ENCODE measurements at places on chromosomes 11 and 22.

- DNase-seq = no peak
Measured at GRCh38 chr11:101775033-101775432, 139.8 kb upstream of the CEP126 start.

GRCh38 chr11:47659276-47659675 is 16.9 kb upstream of the MTCH2 start:
- no peak for DNase-seq

GRCh38 chr22:29870574-29870973 is 12.4 kb upstream of the MTMR3 start:
- DNase-seq = no peak

DNA sequence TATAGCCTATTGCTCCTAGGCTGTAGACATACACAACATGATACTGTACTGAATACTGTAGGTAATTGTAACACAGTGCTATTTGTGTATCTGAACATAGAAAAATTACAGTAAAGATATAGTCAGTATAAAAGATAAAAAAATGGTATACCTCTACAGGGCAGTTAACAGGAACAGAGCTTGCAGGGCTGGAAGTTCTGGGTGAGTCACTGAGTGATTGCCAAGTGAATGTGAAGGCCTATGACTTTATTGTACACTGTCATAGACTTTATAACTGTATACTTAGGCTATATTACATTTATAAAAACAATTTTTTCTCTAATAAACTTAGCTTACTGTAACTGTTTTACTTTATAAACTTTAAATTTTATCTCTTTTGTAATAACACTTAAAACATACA is 332.4 kb upstream of the ARHGAP42 start:
- DNase-seq = no peak

DNA sequence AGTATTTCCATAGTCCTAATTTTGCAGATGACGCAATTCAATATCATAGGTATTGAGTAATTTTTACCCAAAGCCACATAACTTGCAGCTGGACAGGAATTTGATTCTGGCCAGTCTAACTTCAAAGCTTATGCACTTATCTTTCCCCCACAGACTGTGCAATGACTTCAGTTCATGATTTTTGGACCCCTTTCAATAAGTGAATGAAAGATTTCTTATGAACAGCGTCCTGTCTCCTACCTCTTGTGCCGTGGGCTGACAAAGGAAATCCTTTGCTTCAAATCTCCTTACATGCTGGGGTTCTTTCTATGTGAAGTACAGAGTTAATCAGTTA is 217.7 kb upstream of the KIRREL3 start:
- no peak for DNase-seq

DNA sequence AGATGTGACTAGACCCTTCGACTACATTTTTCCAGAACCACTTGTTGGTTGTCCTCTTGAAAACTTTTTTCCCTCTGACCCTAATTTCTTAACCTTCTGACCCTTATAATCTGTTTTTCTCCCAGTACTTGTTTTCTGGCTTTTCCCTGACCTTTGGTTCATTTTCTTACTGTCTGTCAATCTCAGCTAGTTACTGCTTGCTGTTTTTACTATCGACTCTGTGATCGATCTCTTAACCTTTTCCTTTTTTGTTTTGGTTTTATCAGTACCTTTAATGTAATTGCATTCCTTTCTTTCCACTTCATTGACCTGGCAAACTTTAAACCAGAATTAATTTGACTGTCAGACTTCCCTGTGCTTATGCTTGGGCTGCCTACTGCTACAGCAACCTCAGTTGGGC is 92.8 kb downstream of the DDX10 start:
- no peak for DNase-seq

DNA sequence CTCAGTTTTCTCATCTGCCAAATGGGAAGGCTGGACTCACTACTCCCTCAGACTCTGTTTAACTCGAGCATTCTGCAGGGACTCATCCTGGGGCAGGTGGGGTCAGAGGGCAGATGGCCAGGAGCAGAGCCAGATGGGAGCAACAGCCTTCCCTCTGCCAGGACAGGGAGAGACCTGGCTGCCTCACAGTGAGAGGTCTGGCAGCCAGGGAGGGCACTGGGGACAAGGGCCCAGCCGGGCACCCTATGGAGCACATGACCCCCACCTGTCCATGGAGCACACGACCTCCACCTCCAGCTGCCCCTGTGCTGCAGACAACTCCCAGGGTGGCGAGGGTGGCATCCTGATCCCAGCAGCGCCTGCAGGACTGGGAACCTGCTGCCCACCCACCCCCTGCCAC is 67.4 kb downstream of the IGLL1 start:
- DNase-seq = no peak

- DNase-seq = no peak
Measured at GRCh38 chr11:59188954-59189353, 17.0 kb downstream of the DTX4 start.

DNA sequence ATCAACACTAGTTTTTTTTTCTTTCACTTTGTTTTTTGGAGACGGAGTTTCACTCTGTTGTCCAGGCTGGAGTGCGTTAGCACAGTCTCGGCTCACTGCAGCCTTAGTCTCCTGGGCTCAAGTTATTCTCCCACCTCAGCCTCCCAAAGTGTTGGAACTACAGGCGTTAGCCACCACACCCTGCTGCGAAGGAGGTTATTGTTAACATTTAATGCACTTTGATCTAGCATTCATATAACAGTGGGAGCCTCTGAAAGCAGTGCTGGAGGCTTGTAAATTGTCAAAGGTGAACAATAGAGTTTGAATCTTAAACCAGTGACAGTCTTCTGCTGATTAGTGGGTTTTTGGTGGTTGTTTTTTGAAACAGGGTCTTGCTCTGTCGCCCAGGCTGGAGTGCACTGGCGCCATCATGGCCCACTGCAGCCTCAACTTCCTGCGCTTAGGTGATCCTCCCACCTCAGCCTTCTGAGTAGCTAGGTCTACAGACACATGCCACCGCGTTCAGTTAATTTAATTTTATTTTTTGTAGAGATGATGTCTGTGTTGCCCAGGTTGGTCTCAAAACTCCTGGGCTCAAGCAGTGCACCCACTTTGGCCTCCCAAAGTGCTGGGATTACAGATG is 96.9 kb upstream of the HORMAD2 start:
- DNase-seq = no peak

DNA sequence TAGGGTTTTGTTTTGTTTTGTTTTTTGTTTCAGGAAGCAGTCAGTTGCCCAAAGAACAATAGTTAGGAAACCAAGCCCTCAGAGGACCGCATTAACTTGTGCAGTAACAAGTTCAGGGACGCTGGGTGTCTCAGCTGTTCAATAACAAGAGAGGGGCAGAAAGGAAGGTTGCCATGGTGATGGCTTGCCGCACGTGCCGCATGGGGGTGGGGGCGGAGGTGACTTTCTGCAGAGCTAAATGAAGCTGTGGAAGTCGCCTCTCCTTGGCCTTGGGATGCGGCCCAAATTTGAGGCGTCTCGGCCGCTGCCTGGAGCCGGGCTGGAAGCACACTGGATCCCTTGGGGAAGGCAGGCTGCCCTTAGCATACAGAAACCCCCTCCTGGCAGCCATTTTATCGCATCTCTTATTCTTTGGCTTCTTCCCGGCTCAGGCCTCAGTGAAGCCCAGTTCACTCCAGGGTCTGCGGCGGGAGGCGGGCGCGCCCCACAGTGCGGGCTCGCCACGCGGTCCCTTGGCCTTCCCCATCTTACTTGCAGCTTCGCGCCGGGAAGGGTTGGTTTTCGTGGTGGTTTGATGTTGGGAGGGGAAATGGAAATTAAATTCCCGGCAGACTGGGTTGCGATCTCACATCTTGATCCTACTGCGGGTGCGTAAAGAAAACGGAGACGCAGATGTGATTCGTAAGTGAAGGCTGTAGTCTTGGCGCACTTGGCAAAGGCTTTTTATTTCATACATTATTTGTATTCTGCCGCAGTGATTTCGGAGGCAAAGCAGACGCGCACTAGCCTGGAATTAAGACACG is 94.3 kb downstream of the SLC17A6 start:
- no peak for DNase-seq

GRCh38 chr11:114259124-114259526 is 37.1 kb upstream of the NNMT start:
- DNase-seq = no peak

- no peak for DNase-seq
Measured at GRCh38 chr11:102831489-102832440, 11.6 kb downstream of the MMP3 start.

DNA sequence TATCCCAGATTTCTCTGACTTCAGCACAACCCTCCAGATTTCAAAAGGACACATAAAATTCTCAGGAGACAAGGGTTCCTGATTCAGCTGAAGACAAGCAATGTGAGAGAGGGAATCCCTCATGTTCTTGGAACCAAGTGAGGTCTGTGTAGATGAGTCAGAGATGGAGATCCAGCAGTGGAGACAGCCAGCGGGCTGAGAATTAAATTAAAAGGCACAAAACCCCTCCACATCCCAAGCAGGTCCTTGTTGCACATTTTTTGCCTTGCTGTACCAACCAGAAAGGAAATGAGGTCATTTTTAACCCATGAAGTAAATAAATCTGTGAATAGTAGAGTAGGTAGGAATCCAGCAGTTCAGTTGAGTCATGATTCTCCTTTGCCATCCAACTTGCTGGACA is 9.7 kb downstream of the MTNR1B start:
- no peak for DNase-seq

GRCh38 chr11:3981084-3981633 is 113.4 kb upstream of the RRM1 start:
- DNase-seq = no peak

DNA sequence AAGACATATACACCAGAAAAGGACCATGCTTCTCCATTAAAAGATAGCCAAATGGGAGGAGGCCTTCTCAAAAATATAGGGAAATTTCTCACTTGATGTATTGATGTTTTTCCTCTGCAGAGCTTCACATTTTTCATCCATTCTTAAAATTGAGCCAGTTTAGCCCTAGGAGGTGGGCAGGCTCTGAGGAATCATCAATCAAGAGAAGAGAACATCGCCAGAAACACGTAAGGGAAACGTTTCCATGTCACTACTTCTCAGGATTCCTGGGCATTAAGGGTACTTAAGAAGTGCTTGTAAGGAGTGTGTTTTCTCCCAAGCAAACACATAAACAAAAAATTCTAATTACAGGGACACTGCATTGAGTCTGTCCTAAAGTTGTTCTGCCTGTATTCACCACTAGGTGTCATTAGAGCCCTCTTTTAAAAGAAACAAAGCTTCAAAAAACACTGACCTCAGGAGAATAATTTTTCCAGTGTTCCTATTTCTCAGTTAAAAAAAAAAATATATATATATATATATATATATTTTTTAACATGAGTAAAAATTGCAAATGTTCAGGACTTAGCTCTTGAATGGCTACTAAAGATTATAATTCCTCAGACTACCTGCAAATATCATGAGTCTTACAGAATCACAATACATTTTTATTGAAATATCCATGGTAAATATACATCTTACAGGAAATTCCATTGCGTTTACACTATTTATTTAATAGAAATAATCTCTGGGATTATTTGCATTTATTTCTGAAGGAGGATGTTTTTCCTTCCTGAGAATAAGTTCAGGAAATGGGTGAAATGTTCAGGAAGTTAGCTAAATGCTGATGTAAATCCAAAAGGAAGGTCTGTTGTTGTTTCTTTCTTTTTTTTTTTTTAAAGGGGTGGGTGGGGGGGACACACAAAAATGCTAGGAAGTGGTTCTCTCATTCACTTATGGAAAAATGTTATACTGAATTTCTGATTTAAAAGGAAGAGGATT is 16.0 kb downstream of the FZD4 start:
- no peak for DNase-seq

- DNase-seq = no peak
Measured at GRCh38 chr11:2215230-2215560, 43.6 kb upstream of the TH start.

GRCh38 chr11:104873252-104873651 is 25.0 kb downstream of the CASP12 start:
- DNase-seq = no peak

GRCh38 chr11:71459076-71459766 is 6.2 kb downstream of the NADSYN1 start:
- DNase-seq = no peak

GRCh38 chr11:10934293-10934860 is 76.5 kb upstream of the ZBED5 start:
- no peak for DNase-seq

DNA sequence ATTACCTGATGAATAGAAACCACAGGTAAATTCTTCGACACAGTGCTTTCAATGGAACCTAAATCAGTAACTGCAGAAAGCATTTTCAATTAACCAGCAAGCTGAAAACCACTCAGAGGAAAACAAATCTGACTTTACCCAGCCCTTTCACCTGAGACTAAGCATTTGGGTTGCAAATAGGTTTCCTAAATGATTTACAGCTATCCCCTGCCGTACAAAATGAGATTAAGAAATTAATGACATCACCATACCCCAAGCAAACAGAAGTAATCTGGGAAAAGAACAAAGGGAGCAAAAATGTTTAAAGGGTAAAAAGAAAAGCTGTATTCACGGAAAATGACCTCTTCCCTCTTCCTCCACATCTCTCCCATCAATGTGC is 584 bp downstream of the NOX4 start:
- no peak for DNase-seq

GRCh38 chr11:72014761-72015320 is 16.1 kb downstream of the IL18BP start:
- no peak for DNase-seq

DNA sequence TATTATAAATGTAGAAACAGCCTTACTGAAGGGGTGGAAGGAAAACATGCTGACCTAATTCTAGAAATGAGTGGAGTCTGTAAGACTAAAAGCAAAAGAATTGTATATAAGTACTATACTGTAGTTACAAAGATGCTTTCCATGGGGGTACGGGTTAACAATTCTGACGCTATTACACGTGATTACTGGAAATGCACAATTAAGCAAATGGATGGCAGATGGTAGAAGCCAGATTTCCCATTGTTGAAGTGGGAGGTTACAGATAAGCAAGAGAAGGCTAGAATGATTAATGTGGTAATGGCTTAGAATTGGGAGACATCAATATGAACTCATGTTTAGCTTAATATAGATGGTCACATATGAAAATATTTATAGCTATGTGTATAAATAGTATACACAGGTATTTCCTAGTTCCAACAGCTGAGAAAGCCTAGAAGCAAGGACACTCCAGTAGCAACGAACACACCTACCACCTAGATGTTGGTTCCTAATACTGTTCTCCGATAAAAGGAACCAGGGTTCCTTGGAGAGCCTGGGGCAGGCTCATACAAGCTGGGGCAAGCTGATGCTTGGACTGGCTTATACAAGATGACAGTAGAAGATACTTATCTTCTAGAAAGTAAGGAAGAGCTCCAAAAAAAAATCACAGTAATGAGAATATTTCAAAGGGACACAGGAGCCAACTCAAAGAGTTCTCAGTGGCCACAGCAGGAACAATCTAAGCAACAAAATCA is 13.5 kb downstream of the SMC1B start:
- no peak for DNase-seq

DNA sequence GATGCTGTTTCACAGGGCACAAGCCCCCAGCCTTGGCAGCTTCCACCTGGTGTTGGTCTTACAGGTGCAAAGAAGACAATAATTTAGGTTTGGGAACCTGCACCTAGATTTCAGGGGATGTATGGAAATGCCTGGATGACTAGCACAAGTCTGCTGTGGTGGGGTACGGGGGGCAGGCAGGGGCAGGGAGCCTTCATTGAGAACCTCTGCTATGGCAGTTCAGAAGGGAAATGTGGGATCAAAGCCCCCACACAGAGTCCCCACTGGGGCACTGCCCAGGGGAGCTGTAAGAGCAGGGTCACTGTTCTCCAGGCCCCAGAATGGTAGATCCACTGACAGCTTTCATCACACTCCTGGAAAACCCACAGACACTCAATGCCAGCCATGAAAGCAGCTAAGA is 686.5 kb downstream of the FAM181B start:
- DNase-seq = no peak
